ENCODE measurements at places on chromosomes 5 and 9.

DNA sequence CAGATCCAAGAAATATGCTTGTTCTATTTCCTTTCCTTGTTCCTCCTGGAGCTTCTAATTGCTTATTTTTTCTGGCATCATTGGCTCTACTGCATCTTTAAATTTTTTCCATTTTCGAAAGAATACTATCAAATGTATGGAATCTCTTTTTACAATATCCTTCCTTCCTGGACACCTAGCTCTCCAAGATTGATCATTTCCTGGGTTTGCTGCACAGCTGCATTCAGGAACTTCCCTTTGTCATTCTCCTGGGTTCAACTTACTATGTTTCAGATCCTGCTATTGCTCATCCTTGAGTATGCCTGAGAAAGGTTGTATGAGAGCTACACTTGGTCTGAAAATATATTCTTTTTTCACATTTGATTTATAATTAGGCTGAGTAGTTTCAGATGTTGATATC, 73.7 kb upstream of the ERCC6L2 start:
- no peak for DNase-seq

DNA sequence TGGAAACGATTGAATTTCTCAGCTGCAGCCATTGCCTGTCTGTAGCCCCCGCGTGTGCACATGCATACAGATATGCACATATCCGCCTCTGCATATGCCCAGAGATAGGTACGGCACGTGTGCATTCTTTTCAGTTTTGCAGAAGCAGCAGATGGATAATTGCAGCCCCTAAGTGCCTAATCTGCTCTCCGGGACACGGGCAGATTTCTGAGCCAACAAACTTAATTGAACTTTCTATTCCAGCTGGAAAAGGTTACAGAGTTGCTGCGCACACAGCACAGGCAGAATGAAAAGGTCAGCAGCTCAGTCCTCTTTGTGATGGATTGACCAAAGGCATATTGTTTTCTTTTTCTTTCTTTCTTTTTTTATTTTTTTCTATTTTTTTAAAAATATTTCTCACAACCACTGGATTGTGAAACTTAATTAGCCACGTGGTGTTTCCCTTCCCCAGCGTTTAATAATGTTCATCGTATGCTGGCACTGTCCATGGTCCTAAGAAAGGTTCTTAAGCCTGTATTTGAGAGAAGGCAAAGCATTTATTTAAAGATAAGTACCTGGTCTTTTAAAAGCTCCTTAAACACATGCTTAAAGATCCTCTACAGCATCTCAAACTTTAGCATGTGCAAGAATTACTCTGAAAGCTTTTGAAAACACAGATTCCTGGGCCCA, 270.2 kb upstream of the BRINP1 start:
- DNase-seq = peak; percentile 30

- DNase-seq = no peak
Observed at GRCh38 chr5:159104759-159105144, 5.0 kb upstream of the EBF1 start.

DNA sequence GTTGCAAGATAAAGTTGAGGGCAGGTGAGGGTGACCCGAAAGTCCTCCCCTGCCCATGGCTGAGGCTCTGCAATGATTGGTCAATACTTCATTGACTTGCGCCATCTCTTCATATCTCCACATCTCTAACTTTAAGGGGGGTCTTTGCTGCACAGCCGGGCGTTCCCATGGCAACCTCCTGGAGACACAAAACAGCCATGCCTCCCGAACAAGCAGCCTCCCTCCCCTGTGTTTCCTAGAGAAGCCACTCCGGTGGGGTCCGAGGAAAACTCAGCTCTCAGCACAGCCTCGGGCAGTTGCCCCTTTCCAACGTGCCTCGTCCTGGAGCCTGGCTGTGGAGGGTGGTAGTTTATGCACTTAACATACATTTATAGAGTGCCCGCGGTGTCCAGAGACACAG, 57.5 kb downstream of the TSPAN17 start:
- no peak for DNase-seq

DNA sequence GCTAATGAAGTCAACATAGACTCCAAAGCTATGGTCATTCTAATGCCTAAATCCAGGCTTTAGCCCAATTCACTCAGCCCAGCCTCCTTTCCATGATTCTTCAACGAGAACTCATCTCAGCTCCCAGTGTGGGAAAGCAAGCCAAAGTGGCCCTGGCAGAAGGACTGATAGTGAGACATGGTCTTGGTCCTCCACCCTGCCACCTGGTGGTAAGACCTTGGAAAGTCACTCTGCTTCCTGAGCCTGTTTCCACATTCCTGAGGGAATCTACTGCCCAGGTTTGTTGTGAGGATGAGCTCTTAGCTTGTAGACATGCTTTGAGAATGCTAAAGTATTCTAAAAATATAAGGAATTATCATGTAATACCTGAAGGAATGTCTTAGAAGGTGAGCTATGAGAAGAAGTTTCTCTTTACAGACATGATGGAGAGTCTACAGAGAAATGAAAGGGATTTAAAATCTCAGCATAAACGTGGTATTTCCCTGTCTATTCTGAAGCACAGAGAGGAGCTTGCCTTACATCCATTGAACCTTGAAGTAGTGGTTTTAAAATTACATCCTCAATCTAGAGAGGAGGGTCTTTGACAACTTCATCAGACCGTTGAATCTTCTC, 173.5 kb downstream of the TRIM32 start:
- peak; percentile 52 for DNase-seq

All from hematopoietic multipotent progenitor cell treated with erythropoietin and hydrocortisone succinate and interleukin-3 and kit ligand, for 4 days (in vitro differentiated cells).